ENCODE measurements at places on chromosomes 12 and 14.

- no peak for DNase-seq
Observed at GRCh38 chr14:102461490-102462338, 47.9 kb downstream of the ANKRD9 start.

DNA sequence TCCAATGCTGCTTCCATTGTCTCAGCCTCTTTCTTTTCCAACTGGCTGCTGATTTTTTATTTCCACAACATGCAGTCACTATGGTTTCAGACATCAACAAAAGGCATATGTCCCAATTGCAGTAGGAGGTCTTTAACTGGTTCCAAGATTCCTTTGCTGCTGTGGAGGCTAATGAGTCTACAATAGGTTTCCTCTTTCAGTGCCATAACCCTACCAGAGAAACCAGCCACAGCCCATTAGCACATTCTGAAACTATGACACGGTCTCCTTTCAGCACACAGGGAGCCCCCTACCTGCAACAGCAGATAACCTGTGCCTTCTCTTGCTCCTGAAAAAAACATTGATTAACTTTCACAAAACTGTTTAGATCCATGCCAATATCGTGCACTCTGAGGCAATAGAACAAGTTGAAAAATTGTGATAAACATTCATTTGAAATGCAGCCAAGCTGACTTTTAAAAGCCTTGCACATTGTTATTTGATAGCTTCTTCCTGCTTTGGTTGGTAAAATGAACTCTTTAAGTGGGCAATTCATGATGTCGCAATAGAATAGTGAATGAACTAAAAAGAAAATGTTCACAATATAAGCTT lies 32.4 kb downstream of the PLEKHG7 start:
- no peak for DNase-seq

- peak; percentile 98 for DNase-seq
Observed at GRCh38 chr12:132465269-132466190, 24.4 kb upstream of the FBRSL1 start.

- peak; percentile 22 for DNase-seq
Observed at GRCh38 chr14:81991998-81992397, 458.3 kb upstream of the SEL1L start.

- DNase-seq = peak; percentile 38
Observed at GRCh38 chr12:57127101-57127725, 1.1 kb upstream of the LRP1 start.

- DNase-seq = peak; percentile 21
Observed at GRCh38 chr12:113196990-113197389, 11.5 kb downstream of the RITA1 start.

- no peak for DNase-seq
Observed at GRCh38 chr12:3078086-3078820, 1.1 kb downstream of the TSPAN9 start.

DNA sequence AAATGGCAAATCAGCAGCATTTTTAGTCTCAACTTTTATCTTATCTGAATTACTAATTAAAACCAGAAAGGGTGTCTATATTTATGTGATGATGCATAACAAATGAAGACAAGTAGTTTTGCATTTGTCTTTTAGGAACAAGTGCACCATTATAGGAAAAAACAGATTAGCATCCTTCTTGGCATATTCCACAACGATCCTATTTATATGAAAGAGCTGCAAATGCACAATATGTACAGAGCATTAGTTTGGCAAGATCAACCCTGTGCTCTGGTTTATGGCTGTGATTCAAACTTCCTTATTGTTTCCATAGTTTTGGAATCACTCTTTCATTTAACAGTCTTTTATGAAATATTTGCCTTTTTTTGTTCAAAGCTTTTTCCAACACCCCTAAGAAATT lies 486.8 kb downstream of the KCNH5 start:
- no peak for DNase-seq
